ENCODE measurements at places on chromosomes 7 and 10.

- peak; percentile 30 for DNase-seq
Measured at GRCh38 chr7:29483219-29484104, 80.2 kb upstream of the PRR15 start.

DNA sequence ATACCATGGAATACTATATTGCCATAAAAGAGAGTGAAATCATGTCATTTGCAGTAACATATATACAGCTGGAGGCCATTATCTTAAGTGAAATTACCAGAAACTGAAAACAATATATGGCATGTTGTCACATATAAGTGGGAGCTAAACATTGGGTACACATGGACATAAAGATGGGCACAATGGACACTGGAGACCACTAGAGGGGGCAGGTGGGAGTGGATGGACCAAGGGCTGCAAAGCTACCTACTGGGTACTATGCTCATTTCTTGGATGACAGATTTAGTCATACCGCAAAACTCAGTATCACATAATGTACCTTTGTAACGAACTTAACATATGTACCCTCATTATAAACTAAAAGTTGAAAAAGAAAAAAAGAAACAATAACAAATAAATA lies 1167.6 kb downstream of the NXPH1 start:
- no peak for DNase-seq

GRCh38 chr10:17859492-17860156 lies 50.5 kb downstream of the MRC1 start:
- no peak for DNase-seq

- DNase-seq: no peak
Measured at GRCh38 chr7:24245362-24245761, 38.6 kb upstream of the NPY start.

- no peak for DNase-seq
Measured at GRCh38 chr7:5470167-5470532, 46.5 kb upstream of the TNRC18 start.

- no peak for DNase-seq
Measured at GRCh38 chr10:86556933-86557649, 35.5 kb upstream of the WAPL start.

DNA sequence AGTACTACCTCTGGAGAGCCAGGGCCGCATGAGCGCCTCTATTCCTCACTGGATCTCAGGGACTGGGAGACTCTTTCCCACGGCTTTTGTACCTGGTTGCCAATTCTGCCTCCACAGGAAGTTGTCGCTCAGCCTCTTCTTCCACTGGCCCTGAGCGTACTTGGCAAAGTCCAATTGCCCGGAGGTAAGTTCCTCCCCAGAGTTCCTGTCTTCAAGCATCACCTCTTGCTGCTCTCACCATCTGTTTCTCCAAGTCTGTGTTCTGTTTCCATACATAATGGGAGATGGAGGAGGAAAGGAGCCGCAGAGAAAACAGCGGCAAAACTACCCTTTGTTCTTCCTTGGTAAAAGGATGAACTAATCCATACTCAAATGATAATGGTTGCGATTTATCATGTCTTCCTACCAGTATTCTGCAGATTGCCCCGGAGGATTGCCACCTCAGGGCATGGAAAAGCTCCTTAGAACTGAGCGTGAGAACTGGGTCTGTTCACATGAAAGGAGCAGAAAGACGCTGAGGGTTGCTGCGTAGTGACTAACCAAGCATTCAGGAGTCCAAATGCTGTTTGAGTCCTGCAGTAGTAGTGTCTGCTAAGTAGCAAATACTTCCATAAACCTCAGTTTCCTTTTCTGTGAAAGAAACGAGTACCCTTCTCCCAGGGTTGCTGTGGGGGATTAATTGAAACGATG lies 170.2 kb upstream of the GLI3 start:
- no peak for DNase-seq

DNA sequence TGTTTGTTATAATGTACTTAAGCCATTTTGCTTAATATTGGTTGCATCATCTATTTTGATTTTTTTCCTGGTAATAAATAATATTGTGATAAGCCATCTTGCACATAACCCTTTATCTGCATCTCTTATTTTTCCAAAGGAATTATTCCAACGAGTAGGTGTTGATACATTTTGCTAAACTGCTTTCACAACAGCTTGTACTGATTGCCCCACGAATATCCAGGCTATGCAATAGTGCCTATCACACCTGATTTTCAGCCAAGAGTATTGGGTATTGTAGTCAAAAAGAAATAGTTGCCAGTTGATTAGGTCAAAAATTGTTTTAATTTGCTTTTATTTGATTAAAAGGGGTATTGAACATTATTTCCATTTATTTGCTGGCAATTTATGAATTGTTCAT lies 20.7 kb downstream of the CREB5 start:
- DNase-seq: no peak

DNA sequence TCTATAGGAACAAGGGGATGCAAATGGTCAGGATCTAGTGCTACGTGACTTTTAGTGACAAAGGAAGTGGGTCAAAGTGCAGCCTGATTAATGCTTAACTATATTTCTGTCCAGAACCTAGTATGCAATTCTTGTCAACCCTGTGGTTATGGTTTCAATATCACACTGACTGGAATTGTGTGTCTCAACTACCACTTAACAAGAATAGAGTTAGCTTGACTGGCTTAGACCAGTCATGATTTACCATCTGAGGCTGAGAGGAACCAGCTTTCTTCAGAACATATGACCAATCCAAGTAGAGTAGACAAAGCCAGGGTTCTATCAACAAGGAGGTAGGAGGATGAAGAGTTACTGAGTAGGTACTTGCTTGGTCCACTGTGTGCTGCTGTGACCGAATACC lies 54.4 kb downstream of the MYPN start:
- DNase-seq: no peak

DNA sequence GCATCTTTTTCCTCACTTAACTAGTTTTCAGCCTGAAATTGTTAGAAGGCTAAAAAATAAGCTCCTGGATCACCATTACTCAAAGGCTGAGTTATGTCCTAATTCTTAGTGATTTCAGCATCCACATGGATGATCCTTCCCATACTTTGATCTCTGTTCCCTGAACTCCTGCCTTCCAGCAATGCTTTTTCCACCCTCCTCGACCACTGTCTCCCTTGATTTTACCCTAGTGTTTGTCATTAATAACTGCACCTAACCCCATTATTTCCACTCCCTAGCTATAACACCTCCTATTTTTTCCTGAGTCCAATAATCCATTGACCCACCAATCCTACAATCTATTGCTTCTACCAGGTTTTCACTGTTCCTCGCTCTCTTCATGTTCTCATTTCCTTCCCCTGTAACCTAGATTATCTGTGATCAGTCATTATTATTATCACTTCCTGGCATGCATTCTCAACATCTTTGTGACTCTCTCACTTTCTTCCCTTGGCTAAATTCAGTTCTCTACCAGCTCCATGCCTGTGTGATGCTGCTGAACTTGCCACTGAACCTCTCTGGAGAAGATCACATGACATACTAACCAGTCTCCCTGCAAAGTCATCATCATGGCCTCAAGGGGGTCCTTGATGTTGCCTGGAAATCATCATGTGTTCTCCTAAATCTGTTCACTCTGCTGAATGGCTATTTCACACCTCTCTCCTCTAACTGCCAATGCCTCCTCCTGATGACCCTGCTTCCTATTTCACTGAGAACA lies 6.5 kb upstream of the CALU start:
- DNase-seq: no peak

DNA sequence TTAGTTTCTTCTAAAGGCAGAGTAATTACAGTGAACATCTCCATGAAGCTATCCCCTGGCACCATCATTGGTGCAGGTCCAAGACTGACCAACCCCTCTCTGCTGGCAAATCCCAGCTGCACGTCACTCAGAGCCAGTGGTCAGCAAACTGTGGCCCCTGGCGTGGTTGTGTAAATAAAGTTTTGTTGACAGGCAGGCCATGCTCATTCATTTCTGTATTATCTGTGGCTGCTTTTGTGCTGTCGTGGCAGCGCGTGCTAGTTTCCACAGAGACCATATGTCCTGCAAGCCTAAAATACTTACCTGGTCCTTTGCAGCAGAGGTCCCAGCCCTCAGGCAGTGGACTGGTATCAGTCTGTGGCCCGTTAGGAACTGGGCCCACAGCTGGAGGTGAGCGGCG lies 117.6 kb upstream of the NPS start:
- DNase-seq: no peak

- no peak for DNase-seq
Measured at GRCh38 chr7:16034353-16034752, 347.9 kb upstream of the MEOX2 start.

GRCh38 chr10:76015245-76015644 lies 583.8 kb downstream of the LRMDA start:
- DNase-seq: no peak

- DNase-seq: no peak
Measured at GRCh38 chr10:10778959-10779358, 238.7 kb upstream of the CELF2 start.

GRCh38 chr7:132475669-132476116 lies 100.6 kb downstream of the PLXNA4 start:
- DNase-seq: no peak

DNA sequence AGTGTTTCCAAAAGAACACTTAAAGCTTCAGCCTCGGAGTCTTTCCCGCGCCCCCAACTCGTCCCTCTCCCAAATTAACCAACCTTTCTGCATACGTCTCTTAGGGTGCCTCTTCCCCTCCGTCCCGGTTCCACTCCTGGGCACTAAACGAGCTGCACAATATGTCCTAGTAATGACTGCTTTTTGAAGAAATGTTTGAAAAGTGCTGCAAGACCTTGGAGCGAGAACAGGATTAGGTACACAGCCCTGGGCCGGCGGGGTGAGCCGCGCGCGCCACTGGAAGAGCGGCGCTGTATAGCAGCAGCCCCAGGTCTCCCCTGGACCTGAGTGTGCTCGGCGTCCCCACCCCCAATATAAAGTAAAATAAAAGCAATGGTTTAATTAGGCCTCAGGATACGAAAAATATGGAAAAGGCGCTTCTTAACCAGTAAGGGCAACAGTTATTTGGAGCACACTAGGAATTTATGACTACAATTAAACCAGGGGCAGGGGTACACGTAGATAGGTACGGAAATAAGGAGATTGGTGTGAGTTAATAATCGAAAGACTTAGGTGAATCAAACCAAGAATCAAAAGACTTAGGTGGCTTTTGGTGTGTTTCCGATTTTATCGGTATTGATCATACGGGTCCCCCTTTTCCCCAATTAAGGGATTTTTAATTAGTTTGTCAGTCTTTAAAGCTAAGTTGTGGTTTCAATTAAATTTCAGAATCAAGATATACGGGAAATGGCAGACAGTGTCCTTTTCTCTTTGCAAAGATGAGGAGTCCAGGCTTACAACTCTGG lies 1.9 kb downstream of the TET1 start:
- DNase-seq: no peak

- no peak for DNase-seq
Measured at GRCh38 chr10:93236393-93237040, 162.8 kb downstream of the CYP26A1 start.

DNA sequence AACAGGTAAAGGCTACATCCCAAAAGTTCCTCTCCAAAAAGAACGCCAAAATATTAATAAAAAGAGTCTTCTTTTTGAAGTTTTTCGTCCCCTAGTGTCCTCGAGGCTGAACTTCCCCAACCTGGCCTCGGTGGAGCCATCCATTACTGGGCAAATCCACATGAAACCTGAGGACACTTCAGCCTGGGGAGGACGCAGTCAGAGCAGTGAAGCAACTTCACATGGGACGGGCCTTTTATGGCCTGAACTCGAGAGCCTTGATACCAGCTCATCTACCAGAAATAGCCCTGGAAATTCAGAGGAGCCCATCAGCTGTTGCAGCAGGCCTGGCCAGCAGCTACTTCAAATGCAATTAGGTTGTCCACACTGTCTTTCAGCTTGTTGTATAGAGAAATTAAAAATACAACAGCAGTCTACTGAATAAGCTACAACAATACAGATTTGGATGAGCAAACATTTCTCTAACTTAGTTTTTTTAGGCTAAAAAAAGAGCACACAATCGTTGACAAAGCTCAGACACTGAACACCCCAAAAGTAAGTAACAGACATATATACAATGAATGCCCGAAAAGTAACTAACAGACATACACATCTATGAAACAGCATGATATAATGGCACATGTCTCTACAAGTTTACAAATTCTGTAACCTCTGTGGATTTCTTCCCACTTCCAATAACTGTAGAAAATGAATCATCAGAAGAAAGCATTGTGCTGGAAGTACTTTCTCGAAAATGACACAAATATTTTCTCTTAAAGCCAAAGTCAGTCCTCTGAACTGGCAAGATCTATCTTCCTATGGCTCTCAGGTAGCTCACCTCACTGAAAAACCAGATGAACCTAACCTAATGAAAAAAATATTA lies at the start of gene SVIL:
Gene SVIL (minus strand): TSS at position 208 of the 862 bp plus-strand sequence. CDS start 79,913 bp downstream, outside the sequence.
- DNase-seq: peak; percentile 62

GRCh38 chr10:98568551-98568950 lies 121.8 kb upstream of the HPS1 start:
- DNase-seq: no peak

GRCh38 chr7:99040104-99040958 lies 103.6 kb downstream of the SMURF1 start:
- peak; percentile 61 for DNase-seq

GRCh38 chr7:158819571-158820203 lies 9.6 kb downstream of the ESYT2 start:
- DNase-seq: no peak

- DNase-seq: no peak
Measured at GRCh38 chr7:31679574-31680305, 7.3 kb upstream of the PPP1R17 start.

DNA sequence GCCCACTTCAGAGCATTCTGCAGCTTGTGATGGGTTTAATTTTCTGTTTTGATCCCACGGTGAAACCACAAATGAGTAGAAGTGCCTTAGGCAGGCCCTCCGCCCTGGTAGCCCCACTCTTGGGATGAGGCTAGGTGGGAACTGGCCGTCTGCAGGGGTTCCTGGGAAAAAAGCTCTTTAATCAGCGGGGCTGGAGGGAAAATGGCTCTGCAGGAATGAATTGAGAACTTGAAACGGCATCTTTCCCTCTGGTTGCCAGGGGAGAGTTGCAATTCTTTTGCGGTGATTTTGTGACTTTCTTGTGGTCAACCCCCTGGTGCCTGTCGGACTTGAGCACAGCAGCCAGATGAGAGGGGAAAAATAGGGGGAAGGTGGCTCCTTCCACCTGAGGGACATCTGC lies 32.7 kb downstream of the COL26A1 start:
- DNase-seq: no peak

DNA sequence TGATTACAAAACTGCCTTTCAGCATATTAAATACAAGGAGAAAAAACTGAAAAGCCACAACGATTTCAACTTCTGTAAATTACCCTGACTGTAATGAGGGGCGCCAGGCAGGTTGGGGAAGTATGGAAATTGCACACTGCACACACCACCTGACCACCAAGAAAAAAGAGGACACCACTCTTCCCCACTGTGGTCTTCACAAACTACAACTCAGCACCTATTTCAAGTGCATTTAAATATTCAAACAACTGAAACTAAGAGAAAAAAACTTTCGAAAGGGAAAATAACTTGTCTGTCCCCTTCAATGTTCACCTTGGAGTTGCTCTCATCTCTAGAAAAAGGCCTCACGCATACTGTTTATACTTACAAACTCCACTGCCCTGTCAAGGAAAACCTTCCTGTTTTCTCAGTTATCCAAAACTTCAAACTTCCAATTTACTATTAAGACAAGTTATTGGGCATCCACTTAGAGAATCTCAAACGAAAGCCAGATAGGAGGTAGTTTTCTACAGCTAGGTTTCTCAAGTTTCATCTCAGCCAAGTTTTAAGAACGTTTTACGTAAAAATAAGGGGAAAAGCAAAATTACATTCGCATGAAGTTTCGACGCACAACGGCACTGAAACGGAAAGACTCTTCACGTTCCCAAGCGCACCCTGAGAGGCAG lies 1.4 kb downstream of the LARP4B start:
- DNase-seq: no peak

All from SHP77 (cell line).